ENCODE measurements at places on chromosomes 13 and 19. TPM values are rescaled to one million over a fixed set of nuclear protein-coding genes. Genes with fewer than 3 reads are reported as not detected.

- H3K27ac ChIP-seq = no peak overlapping the region
- no peak overlapping the region for H3K4me3 ChIP-seq
- no peaks in the 10 kb centered on the region for H3K4me1 ChIP-seq
- H3K27me3 ChIP-seq = peaks cover 5% of the 10 kb centered on the region
- DNase-seq = peak; percentile 16
Measured at GRCh38 chr13:113907635-113908617, 44.0 kb upstream of the GAS6 start.

GRCh38 chr13:97425590-97425989 lies 8.4 kb upstream of the RAP2A start:
- no peak overlapping the region for H3K4me3 ChIP-seq
- no peak for DNase-seq
- no peaks in the 10 kb centered on the region for H3K27me3 ChIP-seq
- no peaks in the 10 kb centered on the region for H3K36me3 ChIP-seq
- H3K4me1 ChIP-seq = peaks cover 3% of the 10 kb centered on the region

- no peak overlapping the region for H3K27ac ChIP-seq
- H3K4me1 ChIP-seq = peaks cover 15% of the 10 kb centered on the region
- H3K27me3 ChIP-seq = no peaks in the 10 kb centered on the region
- DNase-seq = peak; percentile 84
Measured at GRCh38 chr19:17385878-17386611, 8.0 kb downstream of the CCDC194 start.

GRCh38 chr13:94622344-94622743 lies 20.7 kb downstream of the GPR180 start:
- no peaks in the 10 kb centered on the region for H3K4me1 ChIP-seq
- no peak for DNase-seq

DNA sequence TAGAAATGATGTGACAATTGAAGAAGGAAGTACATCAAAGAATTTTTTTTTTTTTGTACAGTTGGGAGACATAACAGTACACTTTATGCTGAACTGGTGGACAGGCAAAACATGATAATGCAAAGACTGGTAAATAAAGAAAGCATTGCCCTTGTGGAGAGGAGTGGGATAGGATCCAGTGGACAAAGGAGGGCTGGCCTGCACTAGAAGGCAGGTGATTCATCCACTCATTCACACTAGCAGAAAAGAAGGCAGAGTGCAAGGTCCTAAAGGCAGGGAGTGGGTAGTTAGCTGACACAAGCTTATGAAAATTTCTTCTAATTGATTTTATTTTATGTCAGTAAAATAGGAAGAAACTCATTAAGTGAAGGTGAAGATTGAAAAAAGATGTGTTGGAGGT lies 17.6 kb upstream of the NALCN start:
- no peak for DNase-seq
- H3K36me3 ChIP-seq = no peaks in the 10 kb centered on the region
- no peak overlapping the region for H3K4me3 ChIP-seq
- H3K4me1 ChIP-seq = no peaks in the 10 kb centered on the region

- DNase-seq = no peak
- H3K4me1 ChIP-seq = no peaks in the 10 kb centered on the region
- H3K36me3 ChIP-seq = no peaks in the 10 kb centered on the region
- no peak overlapping the region for H3K27ac ChIP-seq
Measured at GRCh38 chr13:64347664-64348063, 2882.5 kb downstream of the PCDH9 start.

DNA sequence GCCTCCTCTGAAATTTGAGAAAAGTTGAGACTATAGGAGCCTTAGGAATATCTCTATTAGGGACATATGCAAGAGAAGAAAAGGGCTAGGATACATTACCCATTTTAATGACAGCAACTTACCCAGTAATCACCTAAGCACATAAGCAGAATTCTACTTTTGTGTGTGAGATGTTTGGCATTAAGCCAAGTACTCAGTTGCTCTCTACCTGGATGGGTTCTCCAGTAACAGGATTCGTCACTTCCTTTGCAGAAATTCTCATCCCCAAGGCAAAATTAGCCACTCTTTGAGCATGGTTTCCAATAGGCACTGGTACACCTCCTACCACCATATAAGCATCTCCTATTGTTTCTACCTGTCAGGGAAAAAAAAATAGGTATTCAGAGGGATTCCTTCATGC lies 95.1 kb downstream of the C13orf42 start:
- no peak overlapping the region for H3K4me3 ChIP-seq
- no peaks in the 10 kb centered on the region for H3K4me1 ChIP-seq
- no peak for DNase-seq

- no peaks in the 10 kb centered on the region for H3K27me3 ChIP-seq
- H3K4me3 ChIP-seq = no peak overlapping the region
- no peak overlapping the region for H3K27ac ChIP-seq
- H3K4me1 ChIP-seq = no peaks in the 10 kb centered on the region
- no peak for DNase-seq
Measured at GRCh38 chr19:37933937-37934358, 26.9 kb downstream of the SIPA1L3 start.

GRCh38 chr19:8922591-8922990 lies 87.6 kb downstream of the MUC16 start:
- H3K36me3 ChIP-seq = no peaks in the 10 kb centered on the region
- no peaks in the 10 kb centered on the region for H3K4me1 ChIP-seq
- no peak for DNase-seq
- H3K27me3 ChIP-seq = no peaks in the 10 kb centered on the region
- no peak overlapping the region for H3K27ac ChIP-seq

DNA sequence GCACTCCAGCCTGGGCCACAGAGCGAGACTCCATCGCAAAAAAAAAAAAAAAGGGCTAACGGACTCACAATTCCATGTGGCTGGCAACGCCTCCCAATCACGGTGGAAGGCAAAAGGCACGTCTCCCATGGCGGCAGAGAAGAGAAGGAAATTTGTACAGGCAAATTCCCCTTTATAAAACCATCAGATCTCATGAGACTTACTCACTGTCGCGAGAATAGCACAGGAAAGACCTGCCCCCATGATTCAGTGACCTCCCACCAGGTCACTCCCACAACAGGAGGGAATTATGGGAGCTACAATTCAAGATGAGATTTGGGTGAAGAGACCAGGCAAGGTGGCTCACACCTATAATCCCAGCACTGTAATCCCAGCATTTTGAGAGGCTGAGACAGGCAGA lies 18.7 kb upstream of the NMRK2 start:
- H3K4me3 ChIP-seq = no peak overlapping the region
- no peak overlapping the region for H3K27ac ChIP-seq
- H3K4me1 ChIP-seq = no peaks in the 10 kb centered on the region
- H3K27me3 ChIP-seq = no peaks in the 10 kb centered on the region
- DNase-seq = no peak

DNA sequence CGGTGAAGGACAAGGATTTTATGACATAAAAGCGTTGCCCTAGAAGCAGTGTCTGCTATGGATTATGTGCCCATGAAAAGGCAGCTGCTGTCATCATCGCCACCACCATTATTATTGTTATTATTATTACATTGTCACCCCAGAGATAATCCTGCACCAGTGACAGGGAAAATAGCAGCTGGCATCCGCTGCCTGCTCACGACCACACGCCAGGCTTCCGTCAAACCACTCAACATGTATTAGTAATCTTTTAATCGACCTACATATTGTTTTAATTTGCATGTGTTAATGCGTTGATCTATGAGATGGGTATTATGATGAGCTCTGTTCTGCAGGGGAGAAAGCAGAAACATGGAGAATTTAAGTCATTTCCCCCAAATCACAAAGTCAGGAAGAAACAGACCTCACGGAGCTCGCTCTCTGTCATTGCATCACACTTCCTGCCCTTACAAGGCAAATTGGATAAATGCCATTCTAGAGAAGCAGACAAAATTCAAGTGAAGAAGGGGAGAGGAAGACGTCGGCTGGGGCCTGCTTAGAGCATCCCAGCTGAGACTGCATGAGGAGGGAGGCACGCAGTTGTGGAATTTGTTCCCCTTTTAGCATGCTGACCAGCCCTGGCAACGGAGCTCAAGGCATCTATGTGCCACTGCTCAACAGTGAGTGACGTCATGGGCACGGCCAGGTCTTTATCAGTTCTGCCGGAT lies at the start of gene FFAR3:
TSS of gene FFAR3 (plus strand) at position 594 of the 707 bp plus-strand sequence. CDS start 431 bp downstream, outside the sequence.
- H3K4me3 ChIP-seq = no peak within 1 kb of the TSS
- no peaks in the 10 kb centered on the region for H3K27me3 ChIP-seq
- no peaks in the 10 kb centered on the region for H3K4me1 ChIP-seq
- H3K27ac ChIP-seq = no peak within 1 kb of the TSS
- DNase-seq = peak; percentile 41

- H3K4me3 ChIP-seq = peak overlapping the region; percentile 77
- H3K27ac ChIP-seq = peak overlapping the region; percentile 63
Measured at GRCh38 chr19:6740589-6741343, 1.3 kb downstream of the TRIP10 start.

- no peak overlapping the region for H3K4me3 ChIP-seq
- no peaks in the 10 kb centered on the region for H3K27me3 ChIP-seq
- no peak for DNase-seq
- no peaks in the 10 kb centered on the region for H3K36me3 ChIP-seq
- H3K27ac ChIP-seq = no peak overlapping the region
- H3K4me1 ChIP-seq = no peaks in the 10 kb centered on the region
Measured at GRCh38 chr13:51759240-51759639, 44.7 kb downstream of the DHRS12 start.

- H3K36me3 ChIP-seq = no peaks in the 10 kb centered on the region
- DNase-seq = no peak
- H3K4me1 ChIP-seq = no peaks in the 10 kb centered on the region
- H3K27me3 ChIP-seq = no peaks in the 10 kb centered on the region
- no peak overlapping the region for H3K27ac ChIP-seq
Measured at GRCh38 chr19:6340493-6341201, 7.2 kb upstream of the ACER1 start.

- H3K36me3 ChIP-seq = no peaks in the 10 kb centered on the region
- H3K4me1 ChIP-seq = peaks cover 42% of the 10 kb centered on the region
- H3K27me3 ChIP-seq = no peaks in the 10 kb centered on the region
- DNase-seq = peak; percentile 93
Measured at GRCh38 chr19:15251749-15252397, 19.6 kb upstream of the EPHX3 start.

GRCh38 chr19:31784671-31785101 lies 435.4 kb upstream of the TSHZ3 start:
- H3K27ac ChIP-seq = no peak overlapping the region
- H3K27me3 ChIP-seq = no peaks in the 10 kb centered on the region
- DNase-seq = no peak
- no peaks in the 10 kb centered on the region for H3K4me1 ChIP-seq

GRCh38 chr19:55005684-55006488 lies 32.2 kb downstream of the GP6 start:
- H3K4me1 ChIP-seq = no peaks in the 10 kb centered on the region
- H3K36me3 ChIP-seq = no peaks in the 10 kb centered on the region
- no peak for DNase-seq
- no peak overlapping the region for H3K27ac ChIP-seq
- H3K4me3 ChIP-seq = peak overlapping the region; percentile 19
- H3K27me3 ChIP-seq = no peaks in the 10 kb centered on the region

DNA sequence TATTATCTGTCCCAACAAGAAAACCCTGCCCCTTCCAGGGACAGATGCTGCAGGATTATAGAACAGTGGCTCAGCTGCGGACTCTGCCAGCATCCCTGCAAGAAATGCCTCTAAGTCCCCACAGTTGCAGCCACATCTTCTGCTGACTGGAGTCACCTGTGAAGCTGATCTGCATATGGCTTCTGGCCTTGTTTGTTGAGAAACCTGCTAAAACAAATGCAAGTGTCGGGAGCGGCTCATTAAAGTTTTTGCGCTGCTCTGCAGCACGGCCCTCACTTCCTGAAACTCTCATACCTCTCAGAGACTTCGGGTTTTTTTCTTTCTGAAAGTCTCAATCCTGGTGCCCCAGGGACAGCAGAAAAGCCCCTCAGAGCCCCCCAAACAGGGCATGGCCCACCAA lies 725.0 kb downstream of the UQCRFS1 start:
- no peak for DNase-seq
- no peak overlapping the region for H3K27ac ChIP-seq
- H3K36me3 ChIP-seq = no peaks in the 10 kb centered on the region
- H3K27me3 ChIP-seq = peaks cover 4% of the 10 kb centered on the region
- no peak overlapping the region for H3K4me3 ChIP-seq

DNA sequence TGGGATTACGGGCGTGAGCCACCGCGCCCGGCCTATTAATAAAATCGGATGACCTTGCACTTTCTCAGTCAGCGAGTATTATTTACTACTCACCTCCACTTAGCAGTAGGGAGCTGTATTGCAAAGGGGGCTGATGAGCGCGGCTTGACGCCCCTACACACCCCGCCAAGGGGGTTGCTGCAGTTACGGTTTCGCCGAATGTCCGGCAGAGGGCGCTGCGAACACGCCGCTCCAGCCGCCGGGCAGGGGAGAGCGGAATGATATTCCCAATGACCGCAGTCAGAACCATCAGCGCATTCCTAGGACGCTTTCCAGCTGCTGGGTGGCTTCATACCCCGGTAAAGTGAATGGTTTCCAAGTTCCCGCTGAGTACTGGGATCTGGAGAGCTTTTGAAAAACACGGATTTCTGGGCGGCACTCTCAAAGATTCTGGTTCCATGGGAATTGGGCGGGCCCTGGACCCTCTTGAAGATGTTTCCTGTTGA lies 30.0 kb upstream of the TPT1 start:
- no peaks in the 10 kb centered on the region for H3K36me3 ChIP-seq
- H3K4me3 ChIP-seq = no peak overlapping the region
- H3K27me3 ChIP-seq = no peaks in the 10 kb centered on the region
- peak; percentile 64 for DNase-seq

DNA sequence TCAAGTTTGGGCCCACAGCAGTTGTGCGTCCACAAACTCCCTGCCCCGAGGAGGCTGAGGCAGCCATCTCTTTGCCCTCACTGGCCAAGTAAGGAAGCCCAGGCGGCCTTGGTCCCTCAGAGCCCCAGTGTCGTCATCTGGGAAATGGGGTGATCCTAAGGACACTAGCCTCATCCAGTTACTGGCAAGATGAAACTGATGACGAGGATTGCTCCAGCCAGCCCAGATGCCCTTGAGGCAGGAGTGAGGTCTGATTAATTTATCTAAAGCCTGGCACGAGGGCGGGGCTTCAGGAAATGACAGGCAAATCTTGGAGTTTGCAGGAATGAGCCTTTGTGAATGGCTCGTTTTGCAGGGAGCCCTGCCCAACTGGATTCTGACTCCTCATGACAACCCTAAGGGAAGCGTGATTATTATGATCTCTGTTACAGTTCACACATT lies 5.6 kb downstream of the LIPE start:
- no peaks in the 10 kb centered on the region for H3K36me3 ChIP-seq
- no peak overlapping the region for H3K4me3 ChIP-seq
- peaks cover 45% of the 10 kb centered on the region for H3K4me1 ChIP-seq
- peak; percentile 96 for DNase-seq
- peak overlapping the region; percentile 94 for H3K27ac ChIP-seq
- H3K27me3 ChIP-seq = no peaks in the 10 kb centered on the region

ZNF813 gene
- total RNA-seq = 2.2 TPM

NLRP7 gene
- not detected for total RNA-seq

APOC1 gene
- 2,137 TPM for total RNA-seq

IRGC gene
- total RNA-seq = not detected

FFAR1 gene
- not detected for total RNA-seq

F7 gene
- not detected for total RNA-seq

PNMA8C gene
- total RNA-seq = 1.5 TPM

TRPC4 gene
- total RNA-seq = 0.67 TPM

YJEFN3 gene
- 1.1 TPM for total RNA-seq

All from adrenal gland (tissue), 19 donors.